ENCODE measurements at places on chromosomes 1 and 21.

GRCh38 chr1:12622506-12622905 is 4.5 kb upstream of the DHRS3 start:
- DNase-seq, result no peak

DNA sequence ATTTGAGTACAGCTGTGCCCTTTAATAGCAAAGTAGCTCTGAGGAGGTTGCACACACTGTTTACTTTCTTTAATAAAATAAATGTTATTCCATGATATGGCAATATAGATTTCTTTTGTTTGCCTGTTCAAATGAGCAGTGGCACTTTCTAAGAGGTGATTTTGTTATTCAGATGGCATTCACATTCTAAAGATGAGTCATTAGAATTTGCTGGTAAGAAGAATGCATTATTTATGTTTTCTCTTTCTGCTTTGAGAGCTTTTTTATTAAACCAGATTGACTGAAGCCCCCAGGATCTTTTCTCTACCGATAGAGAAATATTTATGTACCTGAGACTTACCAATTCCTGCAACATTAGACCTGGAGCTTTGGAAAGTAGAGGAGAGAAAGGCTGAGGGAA is 11.2 kb upstream of the LEPR start:
- DNase-seq, result no peak

GRCh38 chr1:50651476-50652263 is 228.4 kb upstream of the DMRTA2 start:
- no peak for DNase-seq

DNA sequence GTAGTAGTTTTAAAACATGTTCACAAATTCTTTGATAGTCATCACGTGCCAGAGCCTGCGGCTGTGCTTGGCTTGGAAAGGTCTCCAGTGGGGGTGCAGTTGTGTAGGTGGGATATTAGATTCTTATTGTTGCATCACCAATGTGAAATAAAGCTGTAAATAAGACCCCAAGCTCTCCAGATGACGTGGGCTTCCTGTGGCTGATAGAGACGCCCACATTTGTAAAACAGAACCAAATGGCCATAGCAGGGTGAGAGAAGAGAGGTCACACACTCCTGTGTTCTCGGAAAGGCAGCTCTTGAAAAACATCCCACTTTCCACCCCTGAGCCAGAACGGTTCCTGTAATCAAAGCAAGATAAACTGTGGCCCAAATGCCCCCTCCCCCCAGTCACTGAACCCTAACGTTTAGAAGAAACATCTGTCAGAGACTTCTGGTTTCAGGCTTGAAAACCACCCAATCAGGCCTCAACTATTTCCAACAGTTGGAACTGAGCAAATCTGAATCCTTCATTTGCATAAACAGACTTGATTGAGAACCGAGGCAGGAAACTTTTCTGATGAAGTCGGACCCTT is 6.6 kb upstream of the NTPCR start:
- DNase-seq, result no peak

DNA sequence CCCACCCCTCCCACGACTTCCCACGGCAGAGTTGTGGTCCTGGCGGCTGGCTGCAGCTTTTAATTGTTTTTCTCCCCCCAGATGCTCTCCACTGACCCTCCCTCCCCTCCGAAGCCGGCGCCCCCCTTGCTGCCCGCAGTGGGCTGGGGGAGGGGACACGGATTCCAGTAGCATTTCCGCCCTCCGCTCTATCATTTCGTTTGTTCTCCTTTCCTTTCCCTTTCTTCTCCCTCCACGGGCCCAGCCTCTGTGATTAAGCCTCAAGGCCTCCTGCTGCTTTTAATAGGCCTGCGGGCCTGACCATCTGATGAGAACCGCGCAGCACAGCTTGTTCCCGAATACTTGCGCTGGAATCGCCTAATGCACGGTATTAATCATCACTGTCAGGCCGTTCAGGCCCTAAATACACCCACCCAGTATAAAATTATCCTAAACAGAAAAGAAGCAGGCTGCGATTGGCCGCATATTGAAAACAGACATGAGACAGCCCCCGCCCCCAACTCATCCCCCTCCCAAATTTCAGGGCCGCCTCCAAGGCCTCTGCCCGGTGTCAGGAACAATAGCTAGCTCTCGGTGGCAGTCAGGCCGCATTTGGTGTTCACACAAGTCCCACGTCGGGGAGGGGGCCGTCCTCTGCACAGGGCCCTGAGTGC is 102.0 kb upstream of the ARHGEF16 start:
- peak; percentile 48 for DNase-seq

GRCh38 chr1:209893751-209894150 is 44.3 kb upstream of the SYT14 start:
- DNase-seq, result no peak

- DNase-seq, result peak; percentile 100
Measured at GRCh38 chr1:93701629-93702028, 20.0 kb upstream of the BCAR3 start.

GRCh38 chr1:79693441-79694114 is 687.0 kb upstream of the ADGRL4 start:
- no peak for DNase-seq

DNA sequence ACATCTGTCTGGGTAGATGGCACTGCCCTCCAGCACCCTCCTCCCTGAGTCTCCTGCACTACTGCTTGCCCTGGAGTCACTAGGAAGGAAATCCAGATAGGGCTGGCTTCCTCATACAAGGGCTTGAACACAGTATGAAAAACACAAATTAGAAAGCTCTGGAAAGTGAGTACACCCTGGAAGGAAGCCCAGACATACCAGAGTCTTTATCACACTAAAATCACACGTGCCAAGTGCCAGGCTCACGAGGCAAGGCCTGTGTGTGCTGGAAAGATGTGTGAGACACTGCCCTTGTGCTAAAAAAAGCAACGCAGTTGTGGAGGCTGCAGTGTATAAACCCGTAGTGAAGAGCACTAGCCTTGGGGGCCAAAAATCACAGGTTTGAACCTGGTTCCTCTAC is 28.3 kb upstream of the S100A7 start:
- DNase-seq, result peak; percentile 47

DNA sequence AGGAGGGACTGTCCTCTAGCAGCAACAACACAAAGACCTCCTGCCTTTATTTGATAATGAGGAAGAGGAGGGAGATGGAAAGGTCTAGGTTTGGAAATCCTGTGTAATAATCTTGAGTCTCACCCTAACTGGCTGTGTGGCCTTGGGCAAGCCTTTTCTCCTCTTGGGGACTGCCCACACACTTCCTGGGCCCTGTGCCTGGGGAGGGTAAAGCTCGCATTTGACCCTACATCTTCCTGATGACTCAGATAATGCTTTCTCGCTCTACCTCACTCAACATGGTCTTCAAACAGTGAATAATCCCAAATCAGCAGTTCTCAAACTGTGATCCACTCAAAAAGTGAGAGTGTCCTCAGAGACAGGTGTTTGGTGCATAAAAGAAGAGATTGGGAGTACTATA is 81.2 kb downstream of the VWA5B1 start:
- DNase-seq, result peak; percentile 21

DNA sequence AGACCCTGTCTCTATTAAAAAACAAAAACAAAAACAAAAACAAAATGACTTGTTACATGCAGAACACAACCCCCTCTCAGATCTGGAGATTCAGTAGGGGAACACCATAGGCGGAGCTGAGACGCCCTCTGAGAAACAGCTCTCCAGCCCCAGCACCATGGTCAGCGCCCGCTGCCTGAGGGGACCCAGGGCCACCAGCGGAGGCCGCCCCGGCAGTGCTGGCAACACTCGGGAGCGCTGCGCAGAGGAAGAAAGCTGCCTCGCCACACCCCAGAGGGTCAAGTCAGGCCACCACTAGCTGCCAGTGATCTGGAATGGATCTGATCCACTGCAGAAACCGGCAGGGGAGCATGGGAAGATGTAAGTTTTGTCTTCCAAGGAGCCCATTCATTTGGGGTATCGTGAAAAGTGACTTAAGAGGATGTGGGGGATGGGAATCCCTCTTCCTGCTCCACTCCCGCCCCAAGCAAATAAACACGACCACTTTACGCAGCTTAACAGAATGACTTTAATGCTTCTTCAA is 3.1 kb downstream of the ACTA1 start:
- DNase-seq, result peak; percentile 53

DNA sequence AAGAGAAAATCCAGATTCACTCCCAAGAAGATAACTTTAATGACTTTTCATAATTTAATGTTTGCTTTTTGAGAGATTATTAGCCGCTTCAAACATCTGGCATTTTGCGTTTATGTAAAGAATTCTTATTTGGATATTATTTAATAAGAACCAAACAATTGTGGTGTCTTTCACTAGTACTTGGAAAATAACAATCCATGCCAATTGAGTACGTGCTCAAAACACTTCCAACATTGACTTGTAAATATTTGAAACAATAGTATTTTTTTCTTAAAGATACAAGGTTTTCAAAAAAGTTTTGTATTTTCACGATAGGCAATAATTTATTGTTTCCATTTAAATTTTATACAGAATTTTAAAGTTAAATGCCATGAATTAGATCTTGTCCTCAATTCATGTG is 498.7 kb downstream of the AMY1C start:
- no peak for DNase-seq

- DNase-seq, result no peak
Measured at GRCh38 chr1:60055336-60055735, 18.2 kb downstream of the C1orf87 start.

DNA sequence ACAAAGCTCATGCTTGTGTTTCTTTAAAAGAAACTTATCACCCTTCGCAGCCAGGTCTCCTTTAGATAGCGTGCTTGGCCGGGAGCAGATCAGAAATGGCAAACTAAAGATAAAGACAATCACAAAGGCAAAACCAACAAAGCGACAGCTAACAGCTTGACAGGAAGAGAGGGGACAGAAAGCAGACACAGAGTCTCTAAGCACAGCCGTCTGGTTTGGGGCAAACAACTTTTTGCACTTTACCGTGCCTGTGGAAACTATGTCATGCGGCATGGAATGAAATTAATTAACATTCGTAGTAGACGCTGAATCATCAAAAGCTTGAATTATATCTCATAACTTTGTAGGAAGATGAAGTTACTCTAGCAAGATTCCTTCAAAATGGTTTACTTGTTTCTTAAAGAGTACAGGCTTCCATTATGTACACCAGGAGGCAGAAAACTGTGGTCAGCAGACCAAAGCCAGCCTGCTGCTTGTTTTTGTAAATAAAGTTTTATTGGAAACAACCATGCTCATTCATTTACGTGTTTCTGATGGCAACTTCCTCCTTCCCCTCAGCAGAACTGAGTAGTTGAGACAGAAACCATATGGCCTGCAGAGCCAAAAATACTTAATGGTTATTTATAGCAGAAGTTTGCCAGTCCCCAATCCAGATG is 183.2 kb downstream of the KIF26B start:
- peak; percentile 15 for DNase-seq

GRCh38 chr1:63721531-63722189 is 52.2 kb upstream of the ROR1 start:
- no peak for DNase-seq

DNA sequence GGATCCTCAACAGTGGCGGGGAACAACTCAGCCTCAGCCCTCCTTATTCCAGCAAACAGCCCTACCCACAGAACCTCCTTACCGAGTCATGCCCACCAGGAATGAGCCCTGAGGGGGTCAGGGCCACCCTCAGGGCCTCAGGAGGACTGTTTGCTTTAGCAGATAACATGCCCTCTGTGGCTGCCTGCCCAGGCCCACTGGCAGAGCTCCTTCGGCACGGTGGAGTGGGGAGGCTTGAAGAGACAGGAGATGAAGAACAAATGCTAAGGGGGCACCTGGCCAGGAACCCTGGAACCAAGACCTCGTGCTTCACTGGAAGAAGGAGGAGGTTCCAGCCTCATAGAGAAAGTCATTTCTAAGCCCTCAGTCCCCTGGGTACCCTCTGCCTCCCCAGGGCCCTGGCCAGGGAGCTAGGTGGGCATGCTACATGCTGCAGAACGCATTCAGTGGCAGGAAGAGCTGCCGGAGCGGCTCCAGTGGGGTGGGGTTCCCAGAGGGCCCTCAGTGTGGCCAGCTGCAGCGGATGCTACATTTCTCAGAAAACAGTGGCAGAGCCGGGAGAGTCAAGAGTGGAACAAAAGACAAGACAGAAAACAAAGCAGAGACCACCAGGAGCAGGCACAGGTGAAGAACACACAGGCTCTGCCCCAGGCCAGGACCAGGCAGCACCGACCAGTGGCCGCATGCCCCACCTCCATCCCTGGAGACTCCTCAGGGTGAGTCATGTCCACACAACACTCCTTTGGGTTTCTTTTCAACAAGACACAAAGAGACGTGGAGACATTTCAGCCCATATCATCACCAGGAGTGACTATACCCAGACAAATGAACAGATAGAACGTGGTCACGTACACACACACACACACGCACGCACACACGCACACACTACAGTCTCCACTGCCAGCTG is 39.8 kb downstream of the RIMS3 start:
- DNase-seq, result peak; percentile 20

- peak; percentile 96 for DNase-seq
Measured at GRCh38 chr1:178536844-178537371, 24.0 kb downstream of the TEX35 start.

- DNase-seq, result no peak
Measured at GRCh38 chr1:99650773-99651437, 5.0 kb downstream of the PALMD start.

DNA sequence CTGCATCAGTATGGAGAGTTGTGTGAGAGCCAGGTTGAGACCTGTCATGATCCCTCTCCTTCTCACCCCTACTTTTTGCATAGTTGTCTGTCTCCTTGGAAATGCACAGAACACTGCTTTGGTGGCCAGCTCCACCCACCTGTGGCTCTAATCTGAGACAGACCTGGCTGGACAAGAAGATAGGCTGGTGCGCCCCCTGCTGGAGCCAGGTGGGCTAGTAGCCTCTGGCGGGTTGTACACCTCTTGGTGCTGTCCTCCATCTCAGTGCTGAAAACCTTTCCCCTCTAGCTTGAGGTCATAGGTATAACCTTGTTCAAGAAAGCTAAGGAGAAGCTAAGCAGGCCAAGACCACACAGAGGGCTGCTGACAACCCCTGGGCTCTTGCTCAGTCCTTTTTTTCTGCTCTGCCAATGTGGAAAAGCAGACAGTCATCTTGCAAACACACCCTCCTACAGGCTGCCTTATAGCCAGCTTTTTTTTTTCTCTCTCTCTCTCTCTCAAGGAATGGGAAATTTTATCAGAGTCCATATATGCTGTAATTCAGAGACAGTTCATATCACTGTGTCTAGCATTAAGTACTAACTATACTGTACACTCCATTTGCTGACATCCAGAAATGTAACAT is 58.8 kb upstream of the SPATA6 start:
- peak; percentile 36 for DNase-seq
